Central memory CD4-positive, alpha-beta T cell (primary cell): ENCODE measurements at places on chromosomes 2 and 18.

DNA sequence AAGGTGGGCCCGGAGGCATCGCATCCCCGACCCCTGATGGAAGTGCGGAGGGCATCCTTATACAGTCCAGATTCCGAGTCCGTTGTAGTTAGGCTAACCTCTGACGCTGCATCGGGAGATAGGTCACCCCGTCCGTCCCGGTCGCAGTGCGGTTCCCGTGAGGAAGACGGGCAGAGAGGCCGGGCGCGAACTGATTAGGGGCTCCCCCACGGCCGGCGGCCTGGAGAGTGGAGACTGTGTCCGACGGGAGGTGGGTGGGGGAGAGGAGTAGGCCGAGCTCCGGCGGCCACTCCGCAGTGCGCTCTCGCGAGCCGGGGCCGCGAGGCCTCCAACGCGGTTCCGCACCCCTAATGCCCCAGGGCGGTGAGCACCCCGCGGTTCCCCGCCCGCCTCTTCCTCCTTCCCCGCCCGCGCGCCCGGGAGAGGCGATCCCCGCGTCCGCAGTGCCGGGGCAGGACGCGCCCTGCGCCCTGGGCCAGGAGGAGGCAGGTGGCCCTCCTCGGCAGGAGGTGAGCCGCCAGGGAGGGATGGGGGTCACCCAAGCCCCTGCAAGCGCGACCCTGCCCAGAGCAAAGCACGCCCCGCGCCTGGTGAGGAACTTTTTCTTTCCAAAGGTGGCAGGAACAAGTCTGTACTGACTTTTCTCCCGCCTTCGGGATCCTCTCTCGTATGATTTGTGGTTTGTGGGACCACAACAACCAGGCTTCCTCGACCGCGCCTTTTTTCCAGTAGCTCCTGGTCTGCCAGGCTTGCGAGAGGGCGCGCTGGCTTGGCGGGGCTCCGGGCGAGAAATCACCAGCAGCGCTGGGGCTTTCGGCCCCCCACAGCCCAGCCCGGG is 1.4 kb upstream of the SP5 start:
- DNase-seq = no peak

DNA sequence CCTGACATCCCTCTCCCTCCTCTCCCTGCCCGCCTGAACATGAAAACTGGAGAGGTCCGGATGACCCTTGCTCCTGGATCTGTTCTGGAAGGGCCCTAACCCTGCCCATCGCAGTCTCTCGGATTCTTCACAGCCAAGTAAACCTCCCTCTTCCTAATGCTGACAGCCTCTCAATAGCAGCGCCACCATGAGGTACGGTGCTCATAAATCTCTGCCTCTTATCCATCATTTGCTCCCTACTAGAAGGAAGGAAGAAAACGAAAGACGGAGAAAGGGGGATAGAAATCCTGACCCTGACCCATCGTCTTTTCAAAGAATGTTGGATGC is 257.9 kb downstream of the BCL11A start:
- DNase-seq = no peak

DNA sequence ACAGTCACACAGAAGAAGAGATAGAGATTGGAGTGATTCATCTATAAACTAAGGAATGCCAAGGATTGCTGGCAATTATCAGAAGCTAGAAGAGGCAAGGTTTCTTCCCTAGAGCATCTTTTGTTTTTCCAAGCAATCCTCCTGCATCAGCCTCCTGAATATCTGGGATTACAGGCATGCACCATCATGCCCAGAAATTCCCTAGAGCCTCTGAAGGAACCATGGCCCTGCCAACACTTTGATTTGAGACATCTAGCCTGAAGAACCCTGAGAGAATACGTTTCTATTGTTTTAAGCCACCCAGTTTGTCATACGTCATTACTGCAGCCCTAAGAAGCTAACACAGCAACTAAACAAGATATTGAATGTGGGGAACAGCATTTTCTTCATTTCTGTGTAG is 525.0 kb downstream of the ERBB4 start:
- no peak for DNase-seq

DNA sequence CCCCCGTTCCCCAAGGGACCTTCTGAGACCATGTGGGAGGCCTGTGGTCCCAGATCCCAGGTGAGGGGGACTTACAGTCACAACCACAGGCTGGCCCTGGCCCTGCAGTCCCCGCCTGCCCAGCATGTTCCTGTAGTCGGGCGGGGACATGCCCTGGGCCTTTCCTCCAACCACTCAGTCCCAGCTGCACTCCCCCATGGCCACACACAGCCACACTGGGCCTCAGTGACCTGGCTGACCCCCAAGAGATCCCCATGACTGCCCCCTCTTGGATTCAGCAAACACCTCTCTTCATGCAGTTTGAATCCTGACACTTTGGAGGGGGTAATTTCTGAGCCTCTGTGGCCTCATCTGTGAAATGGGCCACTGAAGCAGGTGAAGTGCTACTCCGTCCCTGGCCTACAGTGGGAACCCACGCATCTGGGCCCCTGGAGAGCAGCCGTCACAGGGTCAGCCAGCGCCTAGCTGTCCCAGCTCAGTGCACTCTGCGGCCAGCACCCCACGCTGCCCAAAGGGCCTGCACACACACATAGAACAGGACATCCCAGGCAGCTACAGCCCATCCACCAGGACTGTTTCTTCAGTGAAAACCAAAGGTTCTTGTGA is 12.7 kb upstream of the ARHGEF4 start:
- DNase-seq = no peak

GRCh38 chr2:88753833-88754584 is 62.5 kb downstream of the RPIA start:
- DNase-seq = peak; percentile 31

GRCh38 chr2:164655336-164655735 is 34.1 kb upstream of the GRB14 start:
- DNase-seq = no peak

- no peak for DNase-seq
Observed at GRCh38 chr2:28226558-28226957, 166.1 kb upstream of the FOSL2 start.

DNA sequence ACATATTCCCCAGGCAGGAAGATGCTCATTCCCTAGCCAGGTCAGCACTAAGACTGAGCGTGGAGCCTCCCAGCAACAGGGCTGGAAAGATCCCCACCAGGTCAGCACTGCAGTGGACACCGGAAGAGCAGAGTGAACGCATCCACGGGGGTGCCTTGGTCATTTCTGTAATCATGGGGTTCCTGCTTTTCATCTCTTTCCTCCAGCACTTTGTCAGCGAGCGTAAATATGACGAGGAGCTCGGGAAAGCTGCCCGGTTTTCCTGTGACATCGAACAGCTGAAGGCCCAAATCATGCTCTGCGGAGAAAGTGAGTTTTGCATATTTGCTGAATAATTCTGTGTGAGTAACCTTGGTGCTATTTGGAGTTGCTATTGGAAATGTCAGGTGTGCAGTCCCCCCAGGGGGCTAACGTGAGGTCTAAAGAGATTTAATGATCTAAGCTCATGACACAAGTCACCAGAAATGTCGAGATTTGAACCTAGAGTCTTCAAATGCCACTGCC is 40.1 kb downstream of the KCTD18 start:
- no peak for DNase-seq

- no peak for DNase-seq
Observed at GRCh38 chr18:21599585-21600525, 649 bp downstream of the ESCO1 start.

DNA sequence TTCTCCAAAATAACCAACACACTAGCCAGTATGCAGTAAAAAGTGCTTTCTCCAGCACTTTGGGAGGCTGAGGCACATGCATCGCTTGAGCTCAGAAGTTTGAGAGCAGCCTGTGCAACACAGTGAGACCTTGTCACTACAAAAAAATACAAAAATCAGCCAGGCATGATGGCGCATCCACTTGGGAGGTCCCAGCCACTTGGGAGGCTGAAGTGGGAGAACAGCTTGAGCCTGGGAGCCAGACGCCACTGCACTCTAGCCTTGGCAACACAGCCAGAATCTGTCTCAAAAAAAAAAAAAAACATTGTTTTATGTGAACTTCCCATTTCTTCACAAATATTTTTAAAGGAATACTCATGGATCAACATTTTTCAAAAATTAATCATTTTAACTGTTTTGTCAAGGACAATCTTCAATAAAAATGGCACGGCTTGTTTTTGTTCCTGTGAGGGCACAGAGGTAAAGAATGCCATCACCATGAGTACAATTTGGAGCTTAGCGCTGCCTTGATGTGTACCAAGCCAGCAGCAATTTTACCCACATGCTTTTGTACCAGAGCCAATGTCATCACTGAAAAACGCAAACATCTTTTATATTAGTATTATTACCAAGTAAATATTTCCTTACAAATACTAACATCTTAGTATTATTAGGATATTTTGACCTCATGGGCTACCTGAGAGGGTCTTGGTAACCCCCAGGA is 26.7 kb downstream of the RAB1A start:
- no peak for DNase-seq

- no peak for DNase-seq
Observed at GRCh38 chr2:109532728-109533076, 81.1 kb downstream of the SEPTIN10 start.

DNA sequence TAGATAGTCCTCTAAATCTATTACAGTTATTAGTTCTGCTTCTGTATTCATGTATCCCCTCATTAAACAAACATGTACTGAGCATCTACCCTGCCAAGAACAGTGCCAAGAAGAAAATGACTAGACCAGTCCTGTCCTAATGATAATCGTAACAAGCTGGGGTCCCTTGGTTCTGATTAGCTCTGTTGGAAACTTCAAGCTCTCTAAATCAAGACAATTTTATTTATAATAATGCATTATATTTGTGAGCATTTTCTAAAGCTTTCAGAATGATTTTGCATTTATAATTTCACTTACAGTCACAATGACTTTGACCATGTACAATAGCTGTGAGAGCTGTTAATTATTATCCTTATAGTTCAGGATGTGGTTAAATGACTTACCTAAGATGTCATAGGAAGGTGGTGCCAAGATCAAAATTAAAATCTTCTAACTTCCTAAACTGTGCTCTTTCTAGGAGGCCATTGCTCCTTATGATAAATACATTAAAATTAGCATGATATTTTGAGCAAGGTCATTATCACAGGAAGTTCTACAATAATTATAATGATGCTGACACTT is 336.5 kb upstream of the SLC39A10 start:
- no peak for DNase-seq

GRCh38 chr2:233012301-233012971 is 620 bp downstream of the NGEF start:
- DNase-seq = no peak

GRCh38 chr2:29921560-29921915 is at the start of gene ALK:
Gene ALK, minus strand, starts transcription at chr2:29921586. Its CDS starts 927 bp downstream, at chr2:29920659.
- DNase-seq = no peak

DNA sequence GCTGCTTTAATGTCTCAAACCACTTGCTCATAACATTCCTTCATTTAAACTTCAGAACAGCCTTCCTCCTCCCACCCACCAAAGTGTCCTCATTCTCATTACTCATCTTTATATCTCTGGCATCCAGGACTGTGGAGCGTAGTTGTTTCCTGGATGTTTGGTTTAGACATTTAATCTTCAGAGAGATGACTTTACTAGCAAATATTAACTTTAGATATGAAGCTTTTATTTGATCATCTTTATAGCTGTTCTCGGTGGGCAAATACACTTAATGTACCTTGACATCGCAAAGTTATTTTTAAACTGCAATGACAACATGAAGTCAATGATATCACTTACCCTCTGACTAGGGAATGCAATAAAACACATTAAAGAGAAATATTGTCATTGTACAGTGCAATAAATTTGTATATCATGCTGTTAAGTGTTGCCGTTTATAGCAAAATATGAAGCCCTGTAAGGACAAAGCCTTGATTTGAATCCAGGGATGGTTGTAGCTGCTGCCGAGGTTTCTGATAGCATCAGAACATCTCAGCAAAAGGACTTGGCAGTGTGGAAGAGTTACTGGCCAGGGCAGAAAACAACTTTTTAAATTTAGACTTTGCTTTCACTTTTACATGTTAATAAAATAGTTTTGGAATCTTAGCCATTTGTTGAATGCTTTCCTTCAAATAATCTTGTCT is 4.6 kb upstream of the LAMA3 start:
- no peak for DNase-seq

DNA sequence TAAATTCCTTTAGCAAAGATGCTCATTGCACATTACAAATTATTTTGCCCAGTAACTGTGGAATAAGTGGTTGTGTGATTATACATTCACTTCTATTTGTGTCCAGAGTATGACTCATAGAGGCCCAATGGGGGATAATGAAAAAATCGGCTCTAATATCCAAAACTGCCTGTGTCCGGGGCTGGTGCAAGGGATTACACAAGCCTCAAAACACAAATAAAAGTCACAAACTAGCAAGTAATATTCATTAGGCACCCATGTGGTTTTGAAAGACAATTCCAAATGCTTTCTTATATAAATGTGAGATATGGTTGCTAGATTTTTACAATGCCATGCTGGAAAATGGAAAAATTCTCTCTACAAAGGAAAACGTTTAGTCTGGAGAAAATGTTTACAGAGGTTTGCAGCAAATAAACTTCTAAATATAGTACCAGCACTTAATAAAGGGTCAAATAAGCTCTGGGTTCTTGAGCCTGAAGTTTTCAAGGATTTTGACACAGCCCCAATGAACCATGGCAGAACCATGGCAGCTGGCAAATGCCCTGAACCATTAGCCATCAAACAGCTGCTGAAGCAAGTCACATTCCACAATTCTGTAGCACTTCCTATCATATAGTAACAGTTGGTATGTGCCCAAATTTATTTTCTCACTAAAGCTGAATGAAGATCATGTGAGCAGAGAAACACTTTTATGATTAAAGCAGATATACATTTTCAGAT is 40.5 kb downstream of the IRS1 start:
- no peak for DNase-seq

DNA sequence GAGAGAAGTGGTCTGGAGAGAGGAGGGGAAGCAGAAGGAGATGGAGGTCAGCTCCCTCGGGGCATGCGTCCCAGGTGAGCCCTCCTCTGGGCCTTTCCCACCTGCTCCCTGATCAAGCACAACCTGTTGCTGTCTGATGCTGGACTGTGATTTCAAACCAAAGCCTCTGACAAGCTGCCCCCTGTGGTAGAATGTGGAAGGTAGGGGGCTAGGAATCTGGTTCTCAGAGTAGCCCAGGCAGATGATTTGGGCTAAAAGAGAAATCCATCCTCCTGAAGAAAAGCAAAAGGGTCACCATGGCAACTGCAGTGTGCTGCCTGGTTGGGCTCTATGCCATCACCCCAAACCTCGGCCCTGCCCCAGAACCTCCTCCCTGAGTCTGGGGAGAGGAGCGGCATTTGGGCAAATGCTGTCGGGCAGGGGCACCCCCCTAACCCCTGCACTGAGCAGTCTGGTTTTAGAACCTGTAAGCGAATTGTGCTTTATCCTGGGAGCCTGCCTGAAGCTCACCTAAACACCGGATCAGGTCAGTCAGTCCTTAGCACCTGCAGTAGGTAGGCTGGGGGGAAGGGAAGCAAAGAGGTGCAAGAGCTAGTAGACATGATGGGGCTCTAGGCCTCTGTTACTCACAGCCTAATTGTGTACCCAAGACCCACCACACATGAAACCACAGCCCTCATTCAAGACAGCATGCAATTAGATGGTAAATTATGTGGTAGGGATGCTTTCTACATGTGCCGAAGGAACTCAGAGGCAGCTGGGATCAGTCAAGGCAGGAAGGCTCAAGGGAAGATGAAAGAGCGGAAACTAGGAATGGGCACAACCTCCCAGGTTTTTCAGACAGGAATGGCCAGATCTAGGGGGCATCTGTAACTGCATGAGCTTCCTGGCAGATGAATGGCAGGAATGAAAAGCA is 83.5 kb downstream of the DNMT3A start:
- no peak for DNase-seq
